ENCODE measurements at places on chromosomes 4 and X. TPM values are rescaled to one million over a fixed set of nuclear protein-coding genes. Genes with fewer than 3 reads are reported as not detected.

Gene GTPBP6
- total RNA-seq = 24.0 TPM

Gene CXorf51B
- total RNA-seq = not detected

Gene FAM199X
- 8.2 TPM for total RNA-seq

Gene GAB3
- total RNA-seq = 1.3 TPM

Gene CCDC149
- 20.5 TPM for total RNA-seq

Gene PABPC1L2B
- not detected for total RNA-seq

Gene IDUA
- total RNA-seq = 17.8 TPM

Gene AIMP1
- 18.7 TPM for total RNA-seq

Gene WDR17
- total RNA-seq = 2.7 TPM

Gene POU4F2
- total RNA-seq = not detected

Gene TRAPPC11
- total RNA-seq = 15.0 TPM

Gene MAGED4B
- 13.0 TPM for total RNA-seq
